ENCODE measurements at places on chromosomes 1 and 21. TPM values are rescaled to one million over a fixed set of nuclear protein-coding genes. Genes with fewer than 3 reads are reported as not detected.

AMY1C gene
- total RNA-seq: 1.7 TPM

MANEAL gene
- total RNA-seq: 7.9 TPM

RCC1 gene
- total RNA-seq: 43.2 TPM

PFDN2 gene
- total RNA-seq: 88.6 TPM

DPM3 gene
- 104 TPM for total RNA-seq

CYYR1 gene
- 4.4 TPM for total RNA-seq

- no peak overlapping the region for H3K27ac ChIP-seq
- H3K4me3 ChIP-seq: no peak overlapping the region
- no peaks in the 10 kb centered on the region for H3K36me3 ChIP-seq
- H3K4me1 ChIP-seq: peaks cover 13% of the 10 kb centered on the region
Measured at GRCh38 chr21:42527489-42528158, 14.0 kb downstream of the SLC37A1 start.

DNA sequence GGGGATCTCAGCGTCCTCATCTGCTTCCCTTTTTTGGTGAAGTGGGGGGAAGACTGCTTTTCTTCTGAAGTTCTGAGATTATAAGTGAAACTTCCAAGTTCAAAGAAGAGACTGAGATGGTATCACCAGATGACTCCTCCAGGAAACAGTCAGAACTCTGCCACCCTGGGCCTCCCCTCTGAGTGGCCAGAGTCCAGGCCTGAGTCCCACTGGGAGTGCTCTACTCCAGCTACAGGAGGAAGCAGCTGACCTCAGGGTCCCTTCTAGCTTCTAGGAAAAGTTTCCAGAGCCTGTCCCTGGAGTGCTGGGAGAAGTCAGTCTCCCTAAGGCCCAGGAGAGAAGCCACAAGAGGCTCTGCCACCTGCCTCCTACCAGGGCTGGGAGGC is 104.7 kb downstream of the CASZ1 start:
- no peaks in the 10 kb centered on the region for H3K27me3 ChIP-seq
- H3K36me3 ChIP-seq: no peaks in the 10 kb centered on the region
- H3K4me3 ChIP-seq: no peak overlapping the region
- DNase-seq: no peak

DNA sequence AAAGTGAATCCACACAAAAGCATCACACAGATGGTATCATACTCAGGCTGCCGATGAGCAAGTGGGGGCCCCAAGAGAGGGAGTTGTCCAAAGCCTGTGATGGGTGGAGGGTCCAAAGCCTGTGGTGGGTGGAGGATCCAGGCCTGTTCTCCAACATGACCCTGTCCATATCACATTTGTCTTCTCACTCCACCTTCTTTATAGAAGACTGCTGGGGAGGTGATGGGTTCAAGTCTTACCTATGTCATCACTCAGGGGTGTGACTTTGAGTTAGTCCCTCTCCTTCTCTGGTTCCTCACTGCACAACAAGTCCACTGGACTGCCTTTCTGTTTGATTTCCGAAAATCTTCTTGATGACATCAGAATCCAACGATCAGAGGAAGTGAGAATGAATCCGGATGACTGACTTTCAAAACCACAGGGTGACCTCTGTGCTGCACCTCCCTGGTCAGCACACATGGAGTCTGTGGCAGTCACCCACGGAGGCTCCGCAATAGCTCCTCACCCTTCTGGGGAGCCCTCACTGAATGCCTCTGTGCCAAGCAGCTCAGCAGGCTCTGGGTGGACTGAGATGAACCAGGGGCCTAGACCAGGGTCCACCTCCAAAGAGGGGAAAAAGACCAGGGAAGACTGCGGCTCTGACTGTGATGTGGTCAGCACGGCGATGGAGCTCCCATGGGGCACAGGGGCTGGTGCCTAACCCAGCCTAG is 166.8 kb downstream of the HIVEP3 start:
- DNase-seq: no peak
- no peaks in the 10 kb centered on the region for H3K27me3 ChIP-seq
- H3K4me1 ChIP-seq: peaks cover 4% of the 10 kb centered on the region
- no peak overlapping the region for H3K4me3 ChIP-seq
- H3K27ac ChIP-seq: no peak overlapping the region
- no peaks in the 10 kb centered on the region for H3K36me3 ChIP-seq

DNA sequence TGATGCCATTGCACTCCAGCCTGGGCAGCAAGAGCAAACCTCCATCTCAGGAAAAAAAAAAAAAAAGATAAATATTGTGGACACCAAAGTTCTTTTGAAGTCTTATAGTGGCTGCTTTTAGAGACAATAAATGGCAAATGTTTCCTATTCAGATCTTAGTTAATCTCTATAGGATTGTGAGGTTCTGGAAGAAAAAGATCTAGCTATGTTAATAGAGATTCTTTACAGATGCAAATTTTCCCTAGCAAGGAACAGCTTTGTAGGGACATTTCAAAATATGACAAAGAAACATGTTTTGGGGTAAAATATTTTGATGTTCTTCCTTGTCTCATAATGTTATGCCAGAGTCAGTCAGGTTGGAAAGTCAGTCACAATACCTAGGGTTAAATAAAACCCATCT is 24.5 kb upstream of the RCC2 start:
- H3K27ac ChIP-seq: no peak overlapping the region
- no peaks in the 10 kb centered on the region for H3K4me1 ChIP-seq
- H3K36me3 ChIP-seq: no peaks in the 10 kb centered on the region
- H3K27me3 ChIP-seq: no peaks in the 10 kb centered on the region
- DNase-seq: no peak

DNA sequence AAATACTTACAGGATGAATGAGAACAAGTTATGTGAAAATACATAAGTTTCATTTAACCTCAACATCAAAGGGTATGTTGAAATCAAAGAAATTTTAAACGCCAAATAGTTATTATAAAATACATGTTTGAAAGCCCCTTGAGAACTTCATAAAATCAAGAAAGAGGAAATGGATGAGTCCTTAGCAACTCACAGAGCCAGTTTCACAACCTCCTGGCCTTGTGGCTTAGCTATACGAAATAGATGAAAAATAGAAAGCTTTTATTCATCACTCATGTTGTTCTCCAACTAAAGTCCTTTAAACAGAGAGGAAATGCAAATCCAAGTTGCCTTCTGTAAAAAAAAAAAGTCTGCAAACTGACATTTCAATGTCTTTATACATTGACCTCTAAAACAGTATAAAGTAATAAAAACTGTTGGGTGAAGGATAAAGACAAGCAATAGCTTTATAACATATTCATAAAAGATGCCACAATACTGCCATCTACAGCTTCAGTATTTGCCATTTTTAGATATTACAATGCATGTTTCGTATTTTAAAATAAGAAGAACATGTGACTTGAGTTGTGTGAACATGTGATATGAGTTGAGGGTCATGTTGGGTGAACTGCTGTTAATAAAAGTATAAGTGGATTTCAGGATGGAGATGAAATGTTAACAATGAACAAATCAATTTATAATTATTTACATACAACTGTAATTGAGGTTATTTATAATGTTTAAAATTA is 847.8 kb downstream of the MRPL39 start:
- no peak for DNase-seq
- no peaks in the 10 kb centered on the region for H3K4me1 ChIP-seq
- H3K27ac ChIP-seq: no peak overlapping the region
- H3K27me3 ChIP-seq: no peaks in the 10 kb centered on the region
- H3K4me3 ChIP-seq: no peak overlapping the region

DNA sequence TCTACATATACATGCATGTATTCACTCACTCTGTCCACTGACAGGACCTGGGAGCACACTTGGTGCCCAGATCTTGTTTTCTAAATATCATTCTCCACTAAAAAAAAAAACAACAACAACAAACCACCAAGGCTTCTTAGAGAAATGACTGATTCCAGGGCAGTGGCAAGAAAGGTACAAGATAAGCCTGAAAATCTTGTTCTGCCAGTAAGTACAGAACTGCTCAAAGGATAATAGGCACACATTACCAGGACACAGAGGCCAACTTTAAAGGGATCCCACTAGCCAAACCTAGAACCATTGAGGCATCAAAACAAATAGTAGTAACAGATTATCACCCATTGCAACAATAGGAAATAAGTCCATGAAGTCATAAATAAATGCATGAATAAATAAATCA is 10.7 kb downstream of the HSD11B1 start:
- H3K4me1 ChIP-seq: peaks cover 4% of the 10 kb centered on the region
- no peaks in the 10 kb centered on the region for H3K36me3 ChIP-seq
- DNase-seq: no peak
- no peaks in the 10 kb centered on the region for H3K27me3 ChIP-seq
- no peak overlapping the region for H3K4me3 ChIP-seq

GRCh38 chr1:91552091-91552490 is 51.4 kb downstream of the CDC7 start:
- H3K27me3 ChIP-seq: no peaks in the 10 kb centered on the region
- DNase-seq: no peak
- H3K36me3 ChIP-seq: no peaks in the 10 kb centered on the region
- H3K27ac ChIP-seq: no peak overlapping the region
- H3K4me3 ChIP-seq: no peak overlapping the region

DNA sequence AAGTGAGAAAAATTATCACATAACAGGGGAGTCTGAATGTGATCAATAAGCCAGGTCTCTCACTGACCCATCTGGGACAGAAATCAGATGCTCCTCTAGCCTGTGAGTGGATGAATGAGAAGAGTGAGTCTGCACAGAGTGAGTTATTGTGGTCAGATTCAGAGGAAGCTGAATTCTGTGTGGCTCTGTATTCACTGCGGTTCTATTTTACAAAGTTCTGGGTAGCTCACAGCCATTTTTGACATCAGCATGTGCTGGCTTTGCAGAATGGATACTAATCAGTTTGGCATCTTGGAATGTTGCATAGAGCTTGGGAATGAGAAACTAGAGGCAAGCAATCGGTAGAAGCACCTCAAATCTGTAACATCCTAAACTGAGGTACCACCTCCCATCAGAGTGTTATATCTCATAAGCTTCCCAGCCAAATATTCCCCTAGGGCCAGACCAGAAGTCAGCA is 3.8 kb downstream of the COLGALT2 start:
- H3K4me3 ChIP-seq: no peak overlapping the region
- H3K27me3 ChIP-seq: no peaks in the 10 kb centered on the region
- H3K4me1 ChIP-seq: no peaks in the 10 kb centered on the region
- DNase-seq: no peak

DNA sequence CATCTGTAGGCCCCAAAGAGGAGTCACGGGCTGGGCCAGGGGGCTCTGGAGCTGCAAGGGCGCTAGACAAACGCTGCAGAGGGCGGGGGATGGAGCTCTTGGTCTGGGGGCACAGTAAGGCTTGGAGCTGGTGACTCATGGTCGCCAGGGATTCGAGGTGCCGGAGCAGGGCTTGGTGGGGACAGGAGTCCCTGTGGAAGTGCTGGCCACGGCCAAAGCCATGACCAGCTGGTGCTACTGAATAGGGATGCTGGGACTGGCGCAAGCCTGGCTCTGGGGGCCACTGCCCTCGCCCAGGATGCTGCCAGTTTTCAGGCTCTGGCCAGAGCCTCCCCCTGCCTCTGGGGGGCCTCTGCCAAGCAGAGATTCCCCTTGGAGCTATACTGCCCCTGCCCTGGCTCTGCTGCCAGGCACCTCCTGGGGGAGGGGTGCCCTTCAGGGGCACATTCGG is 25.2 kb downstream of the SPOCD1 start:
- H3K4me1 ChIP-seq: no peaks in the 10 kb centered on the region
- no peak overlapping the region for H3K27ac ChIP-seq
- H3K36me3 ChIP-seq: no peaks in the 10 kb centered on the region
- no peak overlapping the region for H3K4me3 ChIP-seq

DNA sequence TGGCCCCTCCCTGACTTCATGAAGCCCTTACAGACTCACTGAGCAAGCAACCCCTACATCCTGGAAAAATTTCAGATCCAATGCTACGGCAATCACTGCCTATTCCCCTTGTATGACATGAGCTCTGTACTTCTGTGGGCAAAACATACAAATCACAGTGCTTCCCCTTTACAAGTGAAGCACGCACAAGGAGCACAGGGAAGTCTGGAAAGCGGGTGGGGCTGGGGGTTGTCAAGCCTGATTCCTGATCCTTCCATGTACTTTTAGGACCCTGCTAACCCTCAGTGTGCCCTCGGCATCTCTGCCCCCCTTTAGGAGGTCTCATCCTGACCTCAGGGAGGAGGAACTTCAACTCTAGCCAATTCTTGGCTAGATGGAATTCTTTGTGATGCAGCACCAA is 405.7 kb upstream of the POU3F1 start:
- H3K36me3 ChIP-seq: no peaks in the 10 kb centered on the region
- H3K27me3 ChIP-seq: no peaks in the 10 kb centered on the region
- H3K4me3 ChIP-seq: no peak overlapping the region

- no peak overlapping the region for H3K27ac ChIP-seq
- H3K4me1 ChIP-seq: no peaks in the 10 kb centered on the region
- no peak overlapping the region for H3K4me3 ChIP-seq
- no peaks in the 10 kb centered on the region for H3K36me3 ChIP-seq
- no peak for DNase-seq
Measured at GRCh38 chr1:234320549-234320948, 52.7 kb upstream of the COA6 start.

DNA sequence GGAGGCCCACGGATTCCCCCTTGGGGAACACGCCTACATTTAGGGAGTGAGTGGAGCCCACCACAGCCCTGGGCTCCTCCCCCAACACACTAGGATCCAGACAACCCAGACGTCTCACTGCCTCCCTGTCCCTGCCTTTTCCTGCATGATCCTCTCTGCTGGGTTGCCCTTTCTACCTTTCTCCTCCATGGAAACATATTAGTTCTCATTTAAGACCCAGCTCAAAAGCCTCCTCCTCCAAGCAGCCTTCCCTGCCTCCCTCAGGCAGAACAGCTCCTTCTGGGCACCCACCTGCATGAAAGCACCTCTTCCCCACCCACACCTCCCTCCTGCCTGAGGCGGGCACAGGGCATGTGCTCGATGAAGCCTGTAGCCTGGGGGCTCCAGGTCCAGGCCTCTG is 10.7 kb downstream of the COL8A2 start:
- H3K27ac ChIP-seq: no peak overlapping the region
- no peaks in the 10 kb centered on the region for H3K27me3 ChIP-seq
- DNase-seq: no peak
- peaks cover 3% of the 10 kb centered on the region for H3K4me1 ChIP-seq
- no peaks in the 10 kb centered on the region for H3K36me3 ChIP-seq
- H3K4me3 ChIP-seq: no peak overlapping the region

- no peaks in the 10 kb centered on the region for H3K4me1 ChIP-seq
- no peak for DNase-seq
- no peak overlapping the region for H3K27ac ChIP-seq
- H3K4me3 ChIP-seq: no peak overlapping the region
Measured at GRCh38 chr1:30134466-30135217, 588.7 kb downstream of the MATN1 start.

DNA sequence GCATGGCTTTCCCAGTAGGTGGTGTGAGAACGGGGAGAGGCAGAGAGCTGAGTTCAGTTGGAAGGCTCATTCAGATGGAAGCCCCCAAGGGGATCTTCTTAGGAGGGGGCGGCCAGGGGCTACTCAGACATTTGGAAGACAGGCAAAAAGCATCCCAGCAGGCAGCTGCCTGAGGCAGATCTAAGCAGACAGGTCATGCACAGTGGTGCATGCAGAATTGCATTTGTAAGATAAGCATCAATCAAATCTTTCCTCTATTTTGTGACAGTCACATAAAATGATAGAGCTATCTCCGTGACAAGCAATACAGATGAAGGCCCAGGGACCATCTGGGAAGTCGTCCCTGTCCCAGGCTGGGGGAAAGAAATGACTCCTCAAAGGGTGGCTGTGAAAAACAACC is 3.8 kb downstream of the RAB3B start:
- no peak overlapping the region for H3K27ac ChIP-seq
- DNase-seq: no peak
- H3K4me3 ChIP-seq: no peak overlapping the region
- no peaks in the 10 kb centered on the region for H3K36me3 ChIP-seq
- no peaks in the 10 kb centered on the region for H3K27me3 ChIP-seq

- H3K36me3 ChIP-seq: no peaks in the 10 kb centered on the region
- DNase-seq: no peak
- peaks cover 5% of the 10 kb centered on the region for H3K4me1 ChIP-seq
- no peak overlapping the region for H3K27ac ChIP-seq
- H3K27me3 ChIP-seq: no peaks in the 10 kb centered on the region
Measured at GRCh38 chr1:203985044-203985443, 87.9 kb upstream of the SOX13 start.
